CD14-positive monocyte (primary cell): ENCODE measurements at places on chromosomes 4 and X.
A peak's percentile ranks its signal among the peaks of the same experiment; 100 is the strongest.

DNA sequence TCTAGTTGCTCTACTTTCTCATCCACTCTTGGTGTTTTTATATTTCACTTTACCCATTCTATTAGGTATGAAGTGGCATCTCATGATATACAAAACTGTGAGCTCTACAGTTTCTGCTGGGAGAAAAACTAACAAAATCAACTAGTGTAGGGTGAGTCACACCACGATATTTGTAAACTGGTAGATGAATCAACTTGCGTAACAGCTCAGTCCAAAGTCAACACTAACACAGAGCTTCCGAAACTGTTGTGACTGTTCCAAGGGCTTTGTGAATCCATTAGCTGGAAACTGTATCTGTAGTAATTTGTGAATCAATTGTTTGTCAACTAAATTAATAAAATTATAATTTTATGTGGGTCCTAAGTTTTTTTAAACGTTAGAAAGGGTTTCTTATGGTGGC is 119.8 kb upstream of the TSPAN5 start:
- H3K4me1 ChIP-seq, result no peaks in the 10 kb centered on the region
- no peak for DNase-seq
- no peaks in the 10 kb centered on the region for H3K27me3 ChIP-seq
- H3K4me3 ChIP-seq, result no peak overlapping the region
- no peaks in the 10 kb centered on the region for H3K36me3 ChIP-seq

DNA sequence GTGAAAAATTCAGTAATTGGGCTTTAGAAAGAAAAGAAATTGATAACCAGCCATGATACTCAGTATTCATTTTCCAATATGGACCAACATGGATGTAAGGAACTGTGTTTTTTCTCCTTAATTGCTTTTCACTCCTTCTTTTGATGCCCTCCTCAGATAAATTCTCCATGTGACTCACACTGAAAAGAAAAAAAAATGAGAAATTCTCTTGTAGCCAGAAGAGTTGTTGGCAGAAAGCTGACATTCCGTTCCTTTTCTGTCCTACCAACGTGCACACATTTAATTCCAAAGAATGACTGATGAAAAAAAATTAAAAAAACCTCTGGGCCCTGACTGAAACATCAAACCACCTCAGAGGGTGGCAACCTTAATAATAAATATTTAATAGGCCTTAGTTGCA is 153.1 kb downstream of the AMELX start:
- H3K36me3 ChIP-seq, result no peaks in the 10 kb centered on the region
- H3K4me1 ChIP-seq, result no peaks in the 10 kb centered on the region
- H3K27ac ChIP-seq, result no peak overlapping the region
- no peak for DNase-seq
- H3K27me3 ChIP-seq, result no peaks in the 10 kb centered on the region
- no peak overlapping the region for H3K4me3 ChIP-seq

- no peaks in the 10 kb centered on the region for H3K27me3 ChIP-seq
- no peaks in the 10 kb centered on the region for H3K36me3 ChIP-seq
- no peak for DNase-seq
- no peaks in the 10 kb centered on the region for H3K4me1 ChIP-seq
Observed at GRCh38 chr4:5619913-5620625, 88.3 kb downstream of the EVC2 start.

DNA sequence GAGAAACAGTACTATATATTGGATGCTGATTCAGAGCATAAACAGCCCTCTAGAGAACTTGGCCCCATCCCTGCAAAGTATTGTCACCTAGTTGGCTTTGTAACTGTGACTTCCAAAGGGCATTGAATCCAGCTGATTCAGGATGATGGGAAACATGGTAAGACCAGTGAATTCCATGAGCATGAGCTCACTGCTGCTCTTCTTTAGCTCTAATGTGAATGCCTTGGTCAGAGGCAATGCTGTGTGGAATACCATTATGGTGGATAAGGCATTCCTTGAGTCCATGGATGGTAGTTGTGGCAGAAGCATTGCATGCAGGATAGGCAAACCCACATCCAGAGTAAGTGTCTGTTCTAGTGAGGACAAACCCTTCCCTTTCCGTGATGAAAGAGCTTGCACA is 365.6 kb upstream of the EDA2R start:
- H3K36me3 ChIP-seq, result no peaks in the 10 kb centered on the region
- no peaks in the 10 kb centered on the region for H3K4me1 ChIP-seq
- no peak overlapping the region for H3K27ac ChIP-seq
- no peak overlapping the region for H3K4me3 ChIP-seq

GRCh38 chr4:86653237-86653865 is 59.2 kb downstream of the PTPN13 start:
- no peaks in the 10 kb centered on the region for H3K36me3 ChIP-seq
- no peaks in the 10 kb centered on the region for H3K27me3 ChIP-seq
- no peak for DNase-seq
- H3K27ac ChIP-seq, result no peak overlapping the region
- H3K4me1 ChIP-seq, result no peaks in the 10 kb centered on the region

DNA sequence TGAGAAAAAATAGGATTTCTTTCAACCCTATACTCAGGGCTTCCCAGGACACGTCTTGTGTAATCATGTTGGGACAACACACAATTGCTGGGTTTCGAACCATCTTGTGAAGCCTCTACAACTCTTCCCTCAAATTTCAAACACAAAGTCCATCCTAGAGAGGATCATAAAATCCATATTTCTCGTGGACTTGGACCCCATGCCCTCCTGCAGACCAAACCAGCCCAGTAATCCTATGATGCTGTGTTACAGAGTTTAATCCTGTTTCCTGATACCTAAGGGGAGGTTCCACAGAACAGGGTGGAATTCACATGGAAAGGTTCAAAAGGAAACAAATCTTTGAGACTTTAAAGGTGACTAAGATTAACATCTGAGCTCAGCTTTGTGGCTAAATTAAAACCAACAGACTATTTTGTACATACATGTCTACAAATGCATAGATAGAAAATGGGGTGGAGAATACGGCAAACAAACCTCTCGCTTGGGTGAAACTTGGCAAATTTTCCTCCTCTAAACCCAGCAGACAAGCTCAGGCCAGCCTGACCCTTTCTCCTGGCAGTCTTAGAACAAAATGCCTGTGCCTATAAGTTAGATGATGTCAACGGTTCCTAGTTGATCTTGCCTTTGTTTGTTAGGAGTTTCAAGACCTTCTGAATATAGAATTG is 38.1 kb downstream of the EGFL6 start:
- H3K27me3 ChIP-seq, result peaks cover 9% of the 10 kb centered on the region
- H3K4me1 ChIP-seq, result no peaks in the 10 kb centered on the region
- DNase-seq, result no peak
- H3K4me3 ChIP-seq, result no peak overlapping the region
- H3K36me3 ChIP-seq, result no peaks in the 10 kb centered on the region

GRCh38 chrX:103404231-103405008 is 28.1 kb downstream of the BEX3 start:
- no peaks in the 10 kb centered on the region for H3K36me3 ChIP-seq
- DNase-seq, result peak; percentile 82
- H3K27ac ChIP-seq, result no peak overlapping the region
- H3K4me3 ChIP-seq, result peak overlapping the region; percentile 28
- no peaks in the 10 kb centered on the region for H3K27me3 ChIP-seq

DNA sequence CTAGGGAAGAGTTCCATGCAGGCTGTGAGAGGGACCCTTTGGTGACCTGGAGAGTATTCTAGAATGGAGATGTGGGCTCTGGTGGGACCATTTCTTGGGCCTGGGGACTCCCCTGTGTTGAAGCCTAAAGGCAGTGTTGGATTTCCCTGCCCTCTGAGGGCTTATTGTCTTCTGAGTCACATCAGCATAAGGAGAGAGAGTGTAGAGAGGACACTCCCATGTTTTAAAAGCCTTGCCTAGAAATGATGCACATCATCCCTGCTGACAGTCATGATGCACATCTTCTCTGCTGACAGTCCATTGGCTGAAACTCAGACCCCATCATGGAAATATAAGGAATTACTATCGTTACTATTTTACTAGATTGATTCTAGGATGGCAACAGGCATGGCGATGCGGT is 51.9 kb downstream of the FAM114A1 start:
- no peak overlapping the region for H3K4me3 ChIP-seq
- H3K36me3 ChIP-seq, result peaks cover 78% of the 10 kb centered on the region
- H3K27me3 ChIP-seq, result no peaks in the 10 kb centered on the region
- H3K4me1 ChIP-seq, result no peaks in the 10 kb centered on the region

GRCh38 chr4:110667670-110668069 is 44.8 kb upstream of the PITX2 start:
- no peak overlapping the region for H3K4me3 ChIP-seq
- H3K27me3 ChIP-seq, result no peaks in the 10 kb centered on the region
- H3K27ac ChIP-seq, result no peak overlapping the region
- DNase-seq, result no peak

GRCh38 chr4:650951-651883 is 22.9 kb downstream of the ATP5ME start:
- H3K36me3 ChIP-seq, result no peaks in the 10 kb centered on the region
- no peak overlapping the region for H3K4me3 ChIP-seq
- no peak overlapping the region for H3K27ac ChIP-seq
- DNase-seq, result no peak
- H3K4me1 ChIP-seq, result no peaks in the 10 kb centered on the region
